CD4-positive, alpha-beta T cell treated with Interleukin-10 for 1 hour (primary cell): ENCODE measurements at places on chromosomes 5 and 9.

GRCh38 chr5:112077180-112077579 is 320.2 kb upstream of the NREP start:
- no peak for DNase-seq

DNA sequence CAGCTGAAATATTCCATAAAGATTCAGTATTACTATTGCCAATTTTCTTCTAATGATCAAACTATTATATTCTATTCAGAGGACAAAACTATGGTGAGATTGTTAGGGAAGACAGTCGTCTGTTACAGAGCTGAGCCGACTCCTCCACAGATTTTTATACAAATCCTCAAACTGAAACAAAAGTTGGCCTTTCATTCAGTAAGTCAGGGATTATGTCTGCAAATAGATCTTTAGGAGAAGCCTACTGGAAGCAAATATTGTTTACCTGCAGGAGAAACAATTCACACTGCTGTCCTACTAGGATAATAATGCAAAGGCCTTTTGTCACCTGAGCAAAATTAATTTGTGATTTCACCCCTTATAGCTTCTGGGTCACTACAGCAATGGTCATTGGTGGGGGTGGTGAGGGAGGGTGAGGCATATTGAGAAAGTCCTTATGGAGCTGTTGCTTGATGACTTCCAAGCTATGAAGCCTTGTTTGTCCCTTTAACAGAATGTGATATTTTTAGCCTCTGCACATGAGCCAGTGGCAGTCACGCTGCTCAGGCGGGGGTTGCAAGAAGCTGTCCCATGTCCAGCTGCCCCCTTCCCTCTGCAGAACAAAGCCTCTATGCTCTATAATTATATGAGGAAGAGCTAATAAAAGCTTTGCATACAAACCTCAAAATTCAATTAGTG is 200.5 kb upstream of the KLF9 start:
- DNase-seq: no peak

- DNase-seq: no peak
Measured at GRCh38 chr9:106718936-106719335, 144.0 kb upstream of the ZNF462 start.

- DNase-seq: no peak
Measured at GRCh38 chr5:8471581-8471980, 602.6 kb downstream of the MTRR start.

DNA sequence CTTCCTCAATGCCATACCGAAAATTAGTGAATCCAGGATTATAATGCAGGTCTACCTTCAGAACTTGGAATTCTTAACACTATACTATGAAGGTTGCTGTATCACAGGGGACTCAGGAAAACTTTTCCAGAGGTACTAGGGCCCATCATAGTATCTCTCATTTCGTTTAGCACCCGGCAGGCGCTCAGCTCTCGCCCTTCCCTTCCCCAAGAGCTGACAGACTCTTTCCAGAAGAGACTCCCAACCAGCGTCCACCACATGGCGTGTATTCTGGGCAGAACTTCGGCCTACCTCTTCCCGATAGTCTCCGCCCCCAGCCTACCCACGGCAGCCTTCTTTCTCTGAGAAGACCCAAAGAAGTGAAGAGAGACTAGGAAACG is 271 bp downstream of the NOL8 start:
- no peak for DNase-seq

GRCh38 chr5:12611132-12611531 is 706.9 kb upstream of the CTNND2 start:
- no peak for DNase-seq

DNA sequence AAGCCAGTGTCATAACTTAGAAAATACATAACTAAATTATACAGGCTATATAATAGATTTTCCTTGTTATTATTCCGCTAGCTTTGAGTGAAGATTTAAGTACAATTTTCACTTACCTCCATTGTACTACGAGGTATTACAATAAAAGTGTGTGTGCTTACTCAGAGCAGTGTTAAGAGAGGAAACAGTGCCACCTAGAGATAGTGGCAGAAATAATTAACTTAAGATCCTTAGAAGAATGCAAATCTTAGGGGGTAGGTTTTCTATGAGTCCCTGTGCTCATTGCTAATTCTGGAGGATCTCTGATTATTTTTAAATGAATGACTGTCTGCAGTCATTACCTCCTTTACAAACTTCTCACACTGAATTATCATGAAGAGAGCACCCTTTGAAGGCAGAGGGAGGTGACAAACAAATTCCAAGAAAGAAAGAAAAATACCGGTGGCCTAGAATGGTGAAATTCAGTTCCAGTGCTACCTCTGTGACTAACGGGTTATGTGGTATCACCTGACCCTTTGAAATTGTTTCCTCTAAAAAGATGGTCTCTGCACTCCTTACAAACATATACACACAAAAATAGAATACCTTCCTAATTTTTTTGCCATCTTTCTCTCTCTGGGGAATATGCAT is 379.8 kb downstream of the TRIM36 start:
- DNase-seq: no peak

GRCh38 chr9:14097215-14097614 is 216.7 kb downstream of the NFIB start:
- DNase-seq: no peak

GRCh38 chr9:127463382-127463781 is 12.1 kb downstream of the LRSAM1 start:
- no peak for DNase-seq

- no peak for DNase-seq
Measured at GRCh38 chr5:66628561-66628960, 32.4 kb downstream of the MAST4 start.

DNA sequence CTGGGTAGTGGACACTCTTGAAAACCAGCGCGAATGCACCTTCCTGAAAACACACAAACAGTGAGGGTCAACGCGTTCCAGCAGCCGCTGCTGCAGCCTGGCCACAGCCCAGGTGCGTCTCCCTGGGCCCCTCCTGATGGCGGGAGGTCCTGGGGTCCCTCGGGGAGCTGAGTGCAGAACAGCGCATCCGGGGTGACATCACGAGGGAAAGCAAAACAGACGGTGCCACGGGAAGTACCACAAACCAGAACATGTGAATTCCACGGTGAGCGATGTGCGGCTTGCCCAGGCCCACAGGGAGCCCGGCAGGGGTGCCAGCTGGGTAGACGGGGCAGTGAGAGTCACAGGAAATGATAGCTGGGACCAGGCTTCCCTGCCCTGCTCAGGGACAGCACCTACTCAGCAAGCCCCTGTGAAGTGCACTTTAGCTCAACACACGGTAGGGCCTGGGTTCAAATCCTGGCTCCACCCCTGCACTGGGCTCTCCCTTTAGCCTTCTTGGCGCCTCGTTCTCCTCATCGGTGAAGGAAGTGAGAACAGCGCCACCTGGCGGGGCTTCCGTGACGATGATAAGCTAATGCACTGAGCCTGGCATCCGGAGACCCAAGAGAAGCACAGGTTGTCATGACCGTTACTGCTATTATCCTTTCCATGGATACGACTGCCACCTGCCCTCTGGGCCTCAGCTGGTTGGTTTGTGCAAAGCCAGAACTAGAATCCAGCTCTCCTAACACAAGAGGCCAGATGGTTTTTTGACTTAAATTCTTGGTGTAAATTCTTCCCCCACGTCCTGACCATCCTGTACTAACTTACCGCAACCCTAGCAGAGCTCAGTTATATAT is 24.6 kb downstream of the GFPT2 start:
- DNase-seq: peak; percentile 84

DNA sequence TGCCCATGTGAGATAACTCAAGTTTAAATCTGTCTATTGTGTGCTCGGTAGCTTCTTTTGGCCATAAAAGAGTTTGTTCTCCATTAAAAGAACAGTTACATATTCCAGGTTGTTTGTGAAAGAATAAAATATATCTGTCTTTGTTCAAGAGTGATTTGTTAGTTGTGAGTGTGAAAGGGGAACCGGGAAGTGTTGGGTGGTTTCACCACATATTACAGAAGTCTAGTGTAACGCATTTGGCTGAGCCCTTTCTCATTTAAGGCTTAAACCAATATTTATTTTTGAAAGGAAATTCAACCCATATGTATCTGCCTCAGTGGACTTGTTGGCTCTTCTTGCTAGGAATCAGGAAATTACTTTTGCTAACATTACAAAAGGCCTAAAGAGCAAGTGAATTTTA is 54.1 kb upstream of the DMRTA1 start:
- DNase-seq: no peak

- no peak for DNase-seq
Measured at GRCh38 chr9:69158471-69158870, 15.6 kb upstream of the TJP2 start.

- no peak for DNase-seq
Measured at GRCh38 chr9:129852579-129852978, 17.3 kb downstream of the USP20 start.

DNA sequence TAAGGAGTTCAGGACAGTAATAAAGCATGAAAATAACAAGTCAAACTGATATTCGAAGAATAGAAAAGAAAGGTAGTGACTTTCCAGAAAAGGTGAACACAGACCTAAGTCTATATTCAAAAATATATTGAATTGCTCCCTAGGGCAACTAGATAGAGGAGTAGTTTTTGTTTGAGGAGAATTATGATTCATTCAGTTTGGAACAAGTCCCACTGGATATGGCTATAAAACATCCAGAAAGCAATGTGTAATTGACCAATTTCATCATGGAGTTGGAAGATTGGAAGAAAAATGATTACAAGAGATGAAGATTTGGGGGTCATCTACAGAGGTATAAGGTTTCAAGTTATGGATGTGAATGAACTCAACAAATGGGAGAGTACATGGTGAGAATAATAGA is 117.5 kb upstream of the ZNF462 start:
- no peak for DNase-seq

GRCh38 chr5:118857700-118858099 is 130.6 kb downstream of the DTWD2 start:
- no peak for DNase-seq

DNA sequence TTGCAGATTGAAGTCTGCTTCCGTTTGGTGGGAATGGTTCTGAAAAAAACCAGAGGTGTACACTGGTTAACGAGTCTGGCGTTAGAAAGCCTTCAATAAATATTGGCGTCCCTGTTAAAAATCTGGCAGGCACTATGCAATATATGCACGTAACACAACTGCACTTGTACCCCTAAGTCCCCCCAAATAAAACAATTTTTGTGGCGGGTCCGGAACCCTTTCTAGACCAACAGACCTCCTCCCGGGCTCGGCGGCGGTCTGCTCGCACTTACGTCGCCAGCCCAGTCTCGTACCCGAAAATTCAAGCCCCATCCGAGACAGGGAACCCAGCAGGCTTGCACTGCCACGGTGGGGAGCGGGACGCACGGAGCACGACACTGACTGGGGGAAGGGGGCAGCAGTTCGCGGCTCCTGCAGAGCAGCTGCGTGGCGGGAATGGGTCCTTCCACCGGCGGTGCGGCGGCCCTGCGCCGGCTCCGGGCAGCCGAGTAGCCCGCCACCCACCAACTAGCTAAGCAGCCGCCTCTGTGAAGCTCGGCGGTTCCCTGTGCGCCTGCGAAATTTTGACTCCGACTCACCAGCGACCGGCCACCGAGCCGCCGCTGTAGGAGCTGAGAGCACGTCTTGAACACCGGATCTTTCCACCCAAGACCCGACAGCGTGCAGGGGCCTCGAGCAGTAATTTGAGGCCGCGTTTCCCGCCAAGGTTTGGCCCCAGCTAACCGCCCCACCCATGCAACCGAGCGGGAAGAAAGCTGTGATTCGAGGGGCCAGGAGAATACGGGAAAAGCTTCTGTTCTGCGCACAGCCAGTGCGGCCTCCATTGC is 3.9 kb downstream of the MCIDAS start:
- no peak for DNase-seq

DNA sequence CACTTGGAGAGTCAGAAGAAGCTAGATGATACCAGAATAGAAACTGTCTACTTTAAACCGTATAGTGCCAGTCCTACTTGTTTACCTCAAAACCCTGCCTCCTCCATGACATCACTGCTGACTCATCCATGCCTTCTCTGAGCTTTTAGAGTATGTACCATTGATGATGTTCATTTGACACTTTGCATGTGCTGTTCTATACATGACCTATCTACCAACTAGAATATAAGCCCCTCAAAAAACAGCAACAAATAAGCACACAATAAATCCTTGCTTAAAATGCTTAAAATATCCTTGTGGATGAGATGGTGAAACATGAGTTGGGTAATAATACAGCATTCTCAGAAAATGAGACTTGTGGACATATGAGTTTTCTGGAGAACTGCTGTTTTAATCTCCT is 2.6 kb downstream of the CTNNAL1 start:
- DNase-seq: peak; percentile 54

DNA sequence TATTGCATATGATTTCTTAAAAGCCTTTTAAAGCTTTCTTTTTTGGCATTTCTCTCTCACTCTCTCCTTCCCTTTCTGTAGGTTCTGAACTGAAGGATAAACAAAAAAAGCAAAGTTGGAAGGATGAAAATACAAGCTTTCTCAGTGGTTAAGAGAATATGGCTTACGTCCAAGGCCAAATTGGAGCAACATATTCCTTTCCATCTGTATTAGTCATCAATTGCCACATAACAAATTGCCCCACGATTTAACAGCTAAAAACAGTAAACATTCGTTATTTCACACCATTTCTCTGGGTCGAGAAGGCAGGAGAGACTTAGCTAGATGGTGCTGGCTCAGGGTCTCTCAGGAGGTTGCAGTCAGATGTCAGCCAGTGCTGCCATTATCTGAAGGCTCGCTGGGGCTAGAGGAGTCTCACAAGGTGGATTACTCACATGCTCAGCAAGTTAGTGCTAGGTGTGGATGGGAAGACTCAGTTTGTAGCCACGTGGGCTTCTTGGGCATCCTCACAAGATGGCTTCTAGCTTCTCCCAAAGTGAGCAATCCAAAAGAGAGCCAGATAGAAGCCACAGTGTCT is 2.0 kb upstream of the ROR2 start:
- DNase-seq: no peak

- DNase-seq: no peak
Measured at GRCh38 chr9:135490166-135490870, 10.2 kb upstream of the MRPS2 start.

- DNase-seq: no peak
Measured at GRCh38 chr9:69276775-69277174, 48.2 kb upstream of the ENTREP1 start.

GRCh38 chr9:34072410-34072809 is 23.7 kb upstream of the UBAP2 start:
- DNase-seq: no peak

DNA sequence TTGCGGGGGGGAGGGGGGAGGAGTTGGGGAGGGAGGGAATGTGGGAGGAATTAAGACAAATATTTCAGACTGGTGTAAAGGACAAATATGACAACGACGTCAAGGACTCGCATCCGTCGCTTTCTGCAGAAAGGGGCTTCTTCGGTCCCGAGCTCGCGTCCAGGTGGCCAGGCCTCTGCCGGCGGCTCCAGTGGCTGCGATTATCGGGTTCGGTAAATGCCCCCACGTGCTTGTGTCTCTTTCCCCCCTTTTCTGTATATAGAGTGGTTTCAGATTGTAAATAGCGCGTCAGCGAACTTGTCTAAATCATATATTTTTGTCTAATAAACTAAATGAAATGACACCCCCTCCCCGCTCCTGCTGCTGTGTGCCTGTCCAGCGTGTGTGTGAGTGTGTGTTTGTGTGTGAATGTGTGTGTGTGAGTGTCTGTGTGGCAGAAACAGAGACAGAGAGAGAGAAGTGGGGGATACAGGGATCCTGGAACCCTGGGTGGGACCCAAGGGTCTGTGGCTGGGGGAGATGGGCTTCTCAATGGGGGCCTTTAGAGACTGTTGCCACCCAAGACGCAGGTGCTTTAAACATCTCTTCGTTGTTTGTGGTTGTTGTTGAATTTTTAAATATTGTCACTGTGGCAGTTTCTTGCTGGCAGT is 5.6 kb downstream of the IRX1 start:
- DNase-seq: no peak

- no peak for DNase-seq
Measured at GRCh38 chr5:68339921-68340321, 124.4 kb downstream of the PIK3R1 start.

- DNase-seq: no peak
Measured at GRCh38 chr5:1732238-1732941, 67.2 kb downstream of the MRPL36 start.

GRCh38 chr5:14212838-14213237 is 69.7 kb downstream of the TRIO start:
- no peak for DNase-seq
